ENCODE measurements at places on chromosomes 6 and 20. TPM values are rescaled to one million over a fixed set of nuclear protein-coding genes. Genes with fewer than 3 reads are reported as not detected.

GRCh38 chr20:32600681-32601237, 15.6 kb upstream of the NOL4L start:
- H3K36me3 ChIP-seq: no peaks in the 10 kb centered on the region
- H3K27me3 ChIP-seq: peaks cover 5% of the 10 kb centered on the region
- no peak overlapping the region for H3K27ac ChIP-seq
- DNase-seq: no peak
- H3K4me3 ChIP-seq: no peak overlapping the region

GRCh38 chr6:166950443-166950821, 5.9 kb downstream of the RNASET2 start:
- H3K4me1 ChIP-seq: peaks cover 8% of the 10 kb centered on the region
- H3K4me3 ChIP-seq: no peak overlapping the region
- H3K27me3 ChIP-seq: no peaks in the 10 kb centered on the region
- peaks cover 26% of the 10 kb centered on the region for H3K36me3 ChIP-seq
- no peak for DNase-seq

CPXM1 gene
- polyA plus RNA-seq: 55.9 TPM

- H3K27ac ChIP-seq: no peak overlapping the region
- no peaks in the 10 kb centered on the region for H3K27me3 ChIP-seq
- DNase-seq: no peak
- peaks cover 56% of the 10 kb centered on the region for H3K36me3 ChIP-seq
Measured at GRCh38 chr20:63967330-63968135, 2.2 kb downstream of the ZNF512B start.

DNA sequence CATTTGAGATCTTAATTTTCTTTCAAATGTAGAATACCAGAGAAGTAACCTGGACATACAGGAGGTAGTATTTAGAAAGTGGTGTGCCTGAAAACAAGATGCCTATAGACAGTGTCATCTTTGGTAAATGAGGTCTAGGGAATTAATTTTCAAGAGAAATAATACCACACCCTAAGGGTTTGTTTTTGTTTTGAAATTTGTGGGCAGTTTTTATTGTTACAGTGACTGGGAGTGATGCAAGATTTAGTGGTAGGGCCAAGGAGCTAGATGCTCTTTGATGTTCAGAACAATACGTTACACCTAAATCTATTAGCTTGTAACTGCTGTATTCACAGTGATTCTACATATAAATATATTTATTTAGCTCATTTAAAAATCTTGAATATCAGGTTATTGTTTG, 856.5 kb upstream of the MAP3K7 start:
- H3K4me1 ChIP-seq: no peaks in the 10 kb centered on the region
- DNase-seq: no peak
- no peak overlapping the region for H3K4me3 ChIP-seq
- H3K36me3 ChIP-seq: no peaks in the 10 kb centered on the region
- no peaks in the 10 kb centered on the region for H3K27me3 ChIP-seq

GRCh38 chr6:105483492-105483891, 80.6 kb upstream of the PREP start:
- H3K36me3 ChIP-seq: no peaks in the 10 kb centered on the region
- peak overlapping the region; percentile 6 for H3K27ac ChIP-seq
- H3K4me3 ChIP-seq: no peak overlapping the region
- no peaks in the 10 kb centered on the region for H3K4me1 ChIP-seq
- DNase-seq: peak; percentile 6

DNA sequence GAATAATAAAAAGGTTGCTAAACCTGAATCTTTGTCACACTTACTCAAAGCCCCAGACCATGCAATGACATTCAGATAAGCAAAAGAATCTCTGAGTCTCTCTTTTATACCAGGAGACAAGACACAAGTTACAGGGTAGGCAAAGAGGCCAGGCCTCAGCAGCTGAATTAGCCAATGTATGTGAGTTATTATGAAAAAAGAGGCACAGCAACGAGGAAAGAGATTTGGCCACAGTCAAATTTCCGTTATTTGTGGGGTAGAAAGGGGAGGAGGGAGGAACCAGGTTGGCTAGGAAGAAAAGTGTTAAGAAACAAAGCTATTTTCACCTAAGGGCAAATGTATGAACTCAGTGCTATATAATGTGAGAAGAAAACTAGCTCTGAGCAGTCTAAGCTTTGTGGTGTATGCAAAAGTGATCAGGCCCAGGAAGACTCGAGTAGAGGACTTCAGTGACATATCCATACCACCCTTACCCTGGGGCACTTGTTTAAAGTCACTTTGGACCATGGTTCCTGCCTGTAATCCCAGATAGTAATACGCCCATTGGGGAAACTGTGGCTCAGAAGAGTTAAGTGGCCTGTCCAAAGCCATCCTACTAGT, 19.1 kb downstream of the IPCEF1 start:
- DNase-seq: no peak
- no peak overlapping the region for H3K4me3 ChIP-seq
- H3K27ac ChIP-seq: no peak overlapping the region
- H3K4me1 ChIP-seq: no peaks in the 10 kb centered on the region

FLRT3 gene
- 18.5 TPM for polyA plus RNA-seq

CCN6 gene
- polyA plus RNA-seq: 0.57 TPM

DNA sequence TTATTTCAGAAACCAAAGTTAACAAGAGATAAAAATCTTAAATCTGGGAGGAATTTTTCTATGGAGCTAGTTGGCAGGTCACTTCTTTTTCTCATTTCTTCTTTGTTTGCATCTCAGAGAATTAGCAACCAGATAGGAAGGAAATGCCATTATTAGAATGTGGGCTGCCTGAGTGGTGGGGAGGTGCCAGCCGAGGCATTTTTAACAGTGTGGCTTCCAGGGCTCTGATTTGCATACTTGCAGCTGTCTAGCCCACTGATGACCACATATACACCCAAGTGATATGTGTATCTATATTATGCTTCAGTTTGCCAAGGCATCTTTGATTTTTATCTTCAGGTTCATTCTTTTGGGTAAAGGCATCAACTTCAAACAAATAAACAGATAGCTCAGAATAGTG, 206.7 kb downstream of the CLIC5 start:
- no peak overlapping the region for H3K4me3 ChIP-seq
- no peaks in the 10 kb centered on the region for H3K4me1 ChIP-seq
- H3K27ac ChIP-seq: no peak overlapping the region
- no peaks in the 10 kb centered on the region for H3K36me3 ChIP-seq
- DNase-seq: no peak
- peaks cover 9% of the 10 kb centered on the region for H3K27me3 ChIP-seq

- H3K4me1 ChIP-seq: peaks cover 7% of the 10 kb centered on the region
- H3K4me3 ChIP-seq: no peak overlapping the region
- H3K27me3 ChIP-seq: peaks cover 16% of the 10 kb centered on the region
- H3K27ac ChIP-seq: no peak overlapping the region
Measured at GRCh38 chr20:1998715-1999114, 4.9 kb upstream of the PDYN start.

GRCh38 chr6:38234141-38234540, 405.6 kb downstream of the BTBD9 start:
- no peaks in the 10 kb centered on the region for H3K27me3 ChIP-seq
- DNase-seq: no peak
- H3K4me1 ChIP-seq: no peaks in the 10 kb centered on the region
- no peak overlapping the region for H3K27ac ChIP-seq
- H3K36me3 ChIP-seq: no peaks in the 10 kb centered on the region

MAK gene
- polyA plus RNA-seq: 2.6 TPM

- no peaks in the 10 kb centered on the region for H3K27me3 ChIP-seq
- no peak for DNase-seq
- H3K36me3 ChIP-seq: no peaks in the 10 kb centered on the region
- no peak overlapping the region for H3K4me3 ChIP-seq
Measured at GRCh38 chr6:357791-358341, 33.7 kb upstream of the IRF4 start.

DNA sequence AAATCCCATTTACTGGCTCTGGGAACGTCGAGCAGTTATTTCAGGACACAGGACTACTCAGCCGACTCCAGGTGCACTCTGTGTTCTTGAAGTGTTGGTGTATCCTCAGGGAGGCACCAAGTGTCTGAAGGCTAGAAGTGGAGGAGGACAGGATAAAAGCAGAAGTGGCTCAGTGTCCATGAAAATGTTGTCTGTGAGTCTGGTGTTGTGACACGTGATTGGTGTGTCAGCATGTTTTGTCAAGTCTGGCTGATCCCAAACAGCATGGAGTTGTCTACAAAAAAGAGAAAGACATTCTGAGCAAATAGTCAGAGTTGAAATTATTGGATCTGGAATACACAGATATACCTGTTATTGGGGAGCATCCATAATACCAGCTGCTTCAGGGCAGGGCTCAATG, 30.3 kb downstream of the SCGN start:
- H3K27me3 ChIP-seq: no peaks in the 10 kb centered on the region
- no peaks in the 10 kb centered on the region for H3K4me1 ChIP-seq
- H3K36me3 ChIP-seq: no peaks in the 10 kb centered on the region
- H3K4me3 ChIP-seq: no peak overlapping the region
- no peak overlapping the region for H3K27ac ChIP-seq

GRCh38 chr6:109872968-109873545, 105.1 kb upstream of the GPR6 start:
- H3K36me3 ChIP-seq: no peaks in the 10 kb centered on the region
- H3K4me1 ChIP-seq: peaks cover 11% of the 10 kb centered on the region
- no peak for DNase-seq
- no peak overlapping the region for H3K4me3 ChIP-seq
- H3K27ac ChIP-seq: no peak overlapping the region

GRCh38 chr6:74606582-74607071, 599.2 kb downstream of the COL12A1 start:
- no peak overlapping the region for H3K4me3 ChIP-seq
- H3K36me3 ChIP-seq: no peaks in the 10 kb centered on the region
- no peak overlapping the region for H3K27ac ChIP-seq
- no peaks in the 10 kb centered on the region for H3K4me1 ChIP-seq
- H3K27me3 ChIP-seq: no peaks in the 10 kb centered on the region

- H3K4me3 ChIP-seq: no peak overlapping the region
- peaks cover 37% of the 10 kb centered on the region for H3K27me3 ChIP-seq
- DNase-seq: no peak
- no peak overlapping the region for H3K27ac ChIP-seq
- no peaks in the 10 kb centered on the region for H3K36me3 ChIP-seq
Measured at GRCh38 chr6:33118525-33119123, 42.8 kb downstream of the HLA-DPB1 start.

GRCh38 chr6:30747300-30747687, 2.9 kb upstream of the IER3 start:
- no peaks in the 10 kb centered on the region for H3K27me3 ChIP-seq
- peaks cover 27% of the 10 kb centered on the region for H3K4me1 ChIP-seq
- no peak for DNase-seq
- no peaks in the 10 kb centered on the region for H3K36me3 ChIP-seq
- no peak overlapping the region for H3K4me3 ChIP-seq
- H3K27ac ChIP-seq: no peak overlapping the region

ELOVL2 gene
- polyA plus RNA-seq: 56.7 TPM

Measured in spinal cord (tissue), 10 donors.